ENCODE measurements at places on chromosomes 6 and 20. TPM values are rescaled to one million over a fixed set of nuclear protein-coding genes. Genes with fewer than 3 reads are reported as not detected.

DNA sequence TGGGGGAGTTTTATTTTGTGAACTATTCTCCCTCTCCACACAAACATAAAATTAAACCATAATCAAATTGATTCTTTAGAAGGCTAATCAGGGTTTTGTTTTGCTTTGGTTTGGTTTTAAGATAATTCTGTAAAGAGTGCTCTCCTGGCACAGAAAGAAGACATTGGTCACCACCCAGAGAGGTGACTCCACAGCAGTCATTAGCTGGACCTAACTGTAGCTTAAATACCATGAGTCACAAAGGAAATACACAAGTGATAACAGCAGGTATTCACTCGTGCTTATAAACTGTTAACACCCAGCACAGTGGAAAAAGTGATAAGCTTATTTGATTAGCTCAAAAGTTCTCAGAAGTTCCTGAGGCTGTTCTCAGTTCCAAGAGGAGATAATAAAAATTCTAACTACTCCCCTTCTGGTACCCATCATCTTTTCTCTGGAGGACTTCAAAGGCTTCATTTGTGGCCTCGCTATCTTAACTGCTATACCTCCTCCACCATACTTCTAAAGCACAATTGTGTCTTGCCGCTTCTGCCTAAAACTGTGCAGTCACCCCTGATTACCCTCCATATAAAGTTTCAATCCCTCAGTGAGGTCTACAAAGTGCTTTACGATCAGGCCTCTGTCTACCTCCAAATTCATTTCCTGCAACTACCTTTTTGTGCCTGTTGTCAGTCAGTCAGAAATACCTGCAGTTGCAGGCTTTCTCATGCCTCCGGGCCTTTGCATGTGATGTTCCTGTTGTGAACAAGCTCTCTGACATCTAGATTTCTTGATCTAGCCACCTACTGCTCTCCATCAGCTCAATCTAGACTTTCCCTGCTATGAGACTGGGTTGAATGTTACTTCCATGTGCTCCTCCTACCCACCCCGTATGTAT, 201.1 kb downstream of the SAMD5 start:
- DNase-seq, result no peak

DNA sequence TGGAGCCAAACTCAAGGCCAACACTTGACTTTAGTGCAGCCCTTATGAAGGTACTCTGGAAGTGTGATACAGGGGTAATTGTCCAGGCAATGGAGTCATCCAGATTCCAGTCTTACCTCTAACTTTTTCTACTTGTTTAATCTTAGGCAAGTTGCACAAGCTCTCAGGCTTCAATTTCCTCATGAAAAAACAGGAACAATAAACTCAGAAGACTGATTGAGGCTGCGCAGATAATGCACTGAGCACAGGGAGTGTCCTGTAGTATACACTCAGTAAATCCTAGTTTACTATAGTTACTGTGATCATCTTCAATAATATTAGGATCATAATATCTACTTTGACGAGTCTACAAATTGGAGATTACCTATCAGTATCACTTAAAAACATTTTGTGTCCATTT, 127.5 kb upstream of the SMLR1 start:
- no peak for DNase-seq

GRCh38 chr20:41007481-41007880, 21.1 kb upstream of the TOP1 start:
- no peak for DNase-seq

DNA sequence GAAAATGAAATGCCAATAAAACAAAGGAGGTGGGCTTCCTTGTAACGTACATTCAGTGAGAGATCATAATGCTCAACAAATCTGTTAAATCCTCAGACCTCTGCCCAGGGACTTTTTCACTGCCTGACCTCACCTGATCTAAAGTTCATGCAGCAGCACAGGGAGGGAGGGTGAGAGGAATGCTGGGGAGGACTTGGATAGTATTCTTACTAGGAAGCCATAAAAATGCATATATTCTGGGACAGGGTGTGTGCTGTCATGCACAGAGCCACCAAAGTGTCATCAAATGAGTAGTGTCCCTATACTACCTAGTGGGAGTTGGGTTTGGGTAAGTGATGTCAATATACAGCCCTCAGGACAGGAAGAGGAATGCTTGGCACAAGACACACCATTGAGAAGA, 32.6 kb downstream of the CLIC5 start:
- no peak for DNase-seq

GRCh38 chr6:22102671-22103070, 194.2 kb downstream of the PRL start:
- DNase-seq, result no peak

GRCh38 chr6:10030942-10031537, 383.8 kb downstream of the TFAP2A start:
- no peak for DNase-seq

DNA sequence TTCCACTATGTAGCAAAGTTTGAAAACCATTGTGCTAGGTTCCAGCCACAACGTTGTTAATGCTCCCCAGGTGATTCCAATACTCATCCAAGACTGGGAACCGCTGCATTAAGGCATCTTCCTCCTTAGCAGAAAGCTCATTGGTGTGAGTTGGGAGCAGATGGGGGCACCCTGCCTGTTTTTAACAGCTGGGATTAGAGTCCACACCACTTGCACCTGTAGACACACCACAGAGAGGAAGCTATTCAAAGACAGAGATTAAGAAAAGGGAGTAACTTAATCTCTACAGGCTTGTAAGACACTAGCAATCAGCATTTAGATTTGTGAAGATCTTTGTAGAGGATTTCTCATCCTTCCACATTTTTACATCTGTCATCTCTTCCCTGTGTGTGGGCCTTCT, 333.9 kb upstream of the SOX4 start:
- DNase-seq, result no peak

DNA sequence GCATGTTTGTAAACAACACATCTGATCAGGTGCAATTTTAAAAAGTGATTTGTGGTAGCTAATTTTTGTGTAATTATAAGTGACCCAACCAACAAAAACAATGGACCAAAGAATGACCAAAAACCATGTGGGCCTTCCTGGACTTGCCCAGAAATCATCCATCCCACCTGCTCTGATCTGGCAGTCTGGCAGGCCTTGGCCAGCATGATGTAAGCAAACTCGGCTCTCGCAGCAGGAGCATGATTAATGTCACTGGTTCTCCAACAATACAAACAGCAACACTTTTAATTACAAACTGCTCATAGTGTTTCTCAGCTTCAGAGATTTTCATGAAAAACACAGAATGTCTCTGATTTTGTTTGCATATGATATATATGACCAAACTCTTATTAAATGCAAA, 16.1 kb downstream of the TP53INP2 start:
- DNase-seq, result no peak

The MYBL2 gene
- 0.20 TPM for polyA plus RNA-seq

The POU5F1 gene
- 2.6 TPM for polyA plus RNA-seq

All from aorta (tissue), 5 donors.